ENCODE measurements at places on chromosomes 3 and 15.

GRCh38 chr3:171715155-171715554 is 95.1 kb downstream of the PLD1 start:
- DNase-seq: no peak

DNA sequence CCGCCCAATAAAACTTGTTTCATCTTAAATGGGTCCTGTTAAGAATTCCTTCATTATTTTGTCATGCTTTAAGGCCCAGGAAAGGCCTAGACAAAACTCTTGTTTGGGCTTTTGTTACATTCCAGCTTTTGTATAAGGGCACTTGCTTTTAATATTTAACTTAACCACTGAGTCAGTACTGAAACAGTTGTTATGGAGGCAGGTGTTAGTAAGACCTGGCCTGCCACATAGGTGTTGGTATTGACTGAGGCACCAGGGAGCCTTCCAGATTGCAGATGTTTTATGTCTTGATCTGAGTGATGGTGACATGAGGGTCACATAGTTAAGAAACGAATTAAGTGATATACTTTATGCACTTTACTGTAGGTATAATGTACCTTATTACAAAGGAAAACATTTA is 274.9 kb upstream of the TGFBR2 start:
- no peak for DNase-seq

DNA sequence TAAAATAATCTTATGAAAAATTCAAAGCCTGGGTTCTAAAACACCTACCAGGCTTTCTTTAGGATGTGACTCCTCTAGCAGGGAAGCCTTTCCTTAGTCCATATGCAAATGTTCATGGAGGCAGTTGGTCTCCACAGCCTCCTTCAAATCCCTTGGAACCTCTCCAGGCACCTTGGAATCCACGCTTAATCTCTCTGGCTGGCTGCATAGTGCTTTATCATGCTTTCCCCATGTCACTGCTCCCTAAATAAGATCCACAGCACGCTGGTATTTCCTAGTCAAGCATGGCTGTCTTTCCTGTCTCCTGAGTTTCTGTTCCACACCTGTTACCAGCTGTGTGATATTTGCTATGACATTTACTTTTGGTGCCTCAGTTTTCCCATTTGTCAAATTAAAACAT is 71.3 kb downstream of the CLSTN2 start:
- no peak for DNase-seq

GRCh38 chr3:10945683-10946287 is 46.8 kb upstream of the SLC6A1 start:
- DNase-seq: no peak

GRCh38 chr15:31364301-31365031 is 37.8 kb downstream of the KLF13 start:
- no peak for DNase-seq

- no peak for DNase-seq
These were observed 33.8 kb downstream of the CHDH start for GRCh38 chr3:53812434-53812833.

DNA sequence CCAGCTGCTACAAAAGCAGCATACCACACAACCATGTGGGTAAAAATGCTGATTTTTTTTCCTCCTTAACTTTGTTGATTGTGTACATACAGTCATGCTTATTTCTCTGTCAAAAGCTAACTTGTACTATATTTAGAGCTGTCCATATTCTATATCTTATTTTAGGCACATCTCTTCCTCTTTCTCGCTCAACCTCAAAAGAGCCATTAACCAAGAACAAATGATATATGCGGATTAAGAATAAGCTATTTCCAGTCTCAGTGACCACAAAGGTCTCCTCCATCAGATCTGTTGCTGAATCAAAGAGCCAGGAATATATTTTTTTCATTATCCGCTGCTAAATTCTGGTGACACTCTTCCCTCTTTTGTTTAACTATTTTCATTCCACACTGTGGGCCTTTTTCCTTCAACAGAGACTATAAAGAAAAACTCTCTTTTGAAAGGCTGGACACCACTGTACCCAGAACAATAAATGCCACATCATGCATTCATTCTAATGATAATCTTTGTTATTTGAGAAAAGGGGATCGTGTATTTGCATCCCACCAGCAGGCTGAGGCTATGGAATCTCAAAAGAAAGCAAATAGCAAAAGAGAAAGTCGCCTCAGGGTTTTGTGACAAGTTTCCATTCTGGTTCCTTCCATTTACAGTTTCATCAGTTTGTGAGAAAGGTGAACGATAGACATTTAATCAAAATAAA is 8.0 kb downstream of the TMEM212 start:
- DNase-seq: no peak

- DNase-seq: no peak
These were observed 28.7 kb downstream of the SST start for GRCh38 chr3:187641320-187642016.

DNA sequence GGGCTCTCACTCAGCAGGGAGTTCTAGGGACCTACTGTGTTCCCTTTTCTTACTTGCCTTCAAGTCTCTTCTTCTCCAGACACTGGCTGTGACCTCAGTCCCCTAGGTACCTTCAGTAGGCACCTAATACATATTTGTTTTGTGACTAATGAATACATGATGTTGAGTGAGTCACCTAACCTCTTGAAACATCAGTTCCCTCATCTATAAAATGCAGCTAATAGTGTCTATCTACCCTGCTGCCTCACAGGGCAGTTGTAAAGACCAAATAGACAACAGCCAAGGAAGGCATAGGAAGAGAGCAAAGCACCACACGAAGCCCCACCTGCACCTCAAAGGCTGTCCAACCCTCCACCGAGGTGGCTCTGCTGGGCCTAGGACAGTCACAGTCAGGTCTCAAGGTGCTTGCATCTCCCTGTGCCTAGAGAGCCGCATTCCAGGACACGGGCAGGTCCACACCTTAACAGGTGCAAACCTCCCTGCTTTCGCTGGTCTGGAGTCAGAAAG is 29.1 kb downstream of the DAPK2 start:
- no peak for DNase-seq

- DNase-seq: no peak
These were observed 133.8 kb downstream of the SPATA16 start for GRCh38 chr3:173007079-173007723.

DNA sequence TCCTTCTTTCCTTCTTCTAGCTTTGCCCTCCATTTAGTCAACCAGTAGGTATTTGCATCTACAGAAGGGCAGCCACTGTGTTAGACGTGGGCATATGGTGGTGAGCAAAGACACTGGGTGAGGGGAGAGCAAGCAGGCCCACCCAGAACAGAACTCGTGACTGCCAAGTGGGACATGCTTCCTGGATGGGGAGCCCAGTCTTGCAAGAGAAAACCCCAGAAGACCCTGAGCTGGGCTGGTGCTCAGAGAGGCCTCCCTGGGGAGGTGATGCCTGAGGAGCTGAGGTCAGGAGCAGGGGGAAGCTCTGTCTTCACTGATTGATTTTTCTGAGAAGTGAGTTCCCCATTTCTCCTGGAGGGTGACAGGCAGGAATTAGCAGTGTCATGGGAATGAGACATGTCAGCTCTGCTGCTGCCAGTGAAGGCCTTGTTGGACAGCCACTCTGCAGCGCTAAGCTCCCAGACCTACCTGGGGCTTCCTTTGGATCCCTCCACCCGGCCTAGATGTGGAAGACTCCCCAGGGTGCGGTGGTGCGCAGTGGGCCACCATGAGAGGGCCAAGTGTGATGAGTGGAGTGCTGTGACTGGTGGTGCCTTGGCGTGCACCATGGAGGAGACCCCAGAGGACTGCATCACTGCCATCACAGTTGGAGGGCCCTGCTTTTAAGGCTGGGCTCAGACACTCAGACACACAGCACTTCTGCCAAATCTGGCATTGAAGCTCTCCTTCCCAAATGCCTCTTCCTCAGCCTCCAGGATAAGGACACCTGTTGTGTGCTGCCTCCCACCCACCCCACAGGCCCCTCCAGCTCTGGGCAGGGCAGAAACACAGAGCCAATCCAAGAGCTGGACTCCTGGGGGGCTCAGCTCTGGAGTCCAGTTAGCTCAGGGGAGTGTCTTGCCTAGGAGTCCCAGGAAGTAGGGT is 40.0 kb upstream of the TOPBP1 start:
- no peak for DNase-seq

DNA sequence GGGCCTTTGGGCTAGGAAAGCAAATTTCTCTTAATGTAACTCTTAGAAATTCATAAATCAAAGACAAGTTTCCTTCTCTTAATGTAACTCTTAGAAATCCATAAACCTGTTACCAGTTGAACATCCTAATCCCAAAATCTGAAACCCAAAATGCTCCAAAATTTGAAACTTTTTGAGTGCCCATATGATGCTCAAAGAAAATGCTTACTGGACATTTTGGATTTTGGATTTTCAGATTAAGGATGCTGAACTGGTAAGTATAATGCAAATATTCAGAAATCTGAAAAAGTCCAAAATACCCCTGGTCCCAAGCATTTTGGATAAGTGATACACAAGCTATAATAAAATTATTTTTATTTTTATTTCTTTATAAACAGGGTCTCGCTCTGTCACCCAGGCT is 51.5 kb upstream of the ZBTB38 start:
- DNase-seq: no peak

DNA sequence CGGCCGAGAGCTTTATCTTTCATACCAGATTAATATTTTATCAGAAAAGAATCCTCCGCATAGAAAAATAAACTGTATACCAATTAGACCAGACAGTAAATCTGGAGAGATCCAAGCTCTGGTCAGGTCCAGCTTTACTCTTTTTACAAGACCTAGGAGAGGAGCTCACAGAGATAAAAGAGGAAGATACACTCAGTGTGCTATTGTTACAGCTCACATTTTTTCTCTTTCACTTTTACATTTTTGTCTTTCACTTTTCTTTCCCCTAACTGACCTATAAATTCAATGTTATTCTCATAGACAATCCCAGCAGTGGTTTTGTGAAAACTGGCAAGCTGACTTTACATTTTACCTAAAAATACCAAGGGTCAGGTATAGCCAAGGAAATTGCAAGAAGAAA is 55.8 kb downstream of the GUCA1C start:
- no peak for DNase-seq

DNA sequence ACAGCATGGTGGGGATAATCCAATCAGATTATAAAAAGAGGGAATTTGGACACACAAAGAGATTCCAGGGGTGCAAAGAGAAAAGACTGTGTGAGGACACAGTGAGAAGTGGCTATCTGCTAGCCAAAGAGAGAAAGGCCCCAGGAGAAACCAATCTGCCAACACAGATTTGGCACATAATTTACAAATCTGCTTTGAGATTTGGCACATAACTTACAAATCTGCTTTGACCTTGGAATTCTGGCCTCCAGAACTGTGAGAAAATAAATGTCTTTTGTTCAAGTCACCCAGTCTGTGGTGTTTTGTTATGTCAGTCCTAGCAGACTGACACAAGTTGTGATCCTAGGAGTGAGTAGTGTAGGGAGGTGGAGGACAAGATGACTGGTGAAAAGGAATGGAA is 3.5 kb upstream of the TM4SF18 start:
- no peak for DNase-seq

DNA sequence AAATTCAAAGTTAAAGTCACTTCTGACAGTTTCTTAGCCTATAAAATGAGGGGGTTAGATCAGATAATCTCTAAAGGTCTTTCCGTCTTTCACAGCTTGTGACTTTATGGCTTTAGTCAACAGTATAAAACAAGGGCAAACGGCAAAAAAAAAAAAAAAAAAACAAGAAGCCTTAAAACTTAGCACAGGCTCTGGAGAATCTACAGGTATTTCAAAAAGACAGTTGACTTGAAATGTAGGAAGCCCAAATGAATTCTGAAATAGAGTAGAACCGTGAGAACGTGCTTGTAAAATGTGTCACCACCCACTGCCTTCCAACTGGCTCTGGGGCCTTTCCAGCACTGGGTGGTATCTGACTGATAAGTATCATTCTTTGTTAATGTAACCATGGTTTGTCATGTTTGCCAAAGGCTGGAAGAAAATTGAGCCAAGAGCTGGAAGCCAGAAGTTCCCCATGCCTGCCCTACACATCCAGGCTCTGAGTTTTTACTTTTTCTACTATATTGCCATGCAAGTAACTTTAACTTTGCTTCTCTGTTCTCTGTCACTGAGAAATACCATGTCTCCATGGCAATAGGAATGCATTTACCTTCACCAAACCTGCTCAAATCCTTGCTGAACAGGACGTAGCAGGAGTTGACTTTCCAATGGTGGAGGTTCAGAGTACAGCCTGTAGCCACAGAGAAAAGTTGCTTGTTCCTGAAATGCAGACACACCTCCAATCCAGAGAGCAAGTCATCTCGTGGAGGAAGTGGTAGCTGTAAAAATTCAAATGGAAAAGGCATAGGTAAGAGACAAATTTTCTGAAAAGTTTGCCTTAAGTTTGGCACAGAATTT is 35.8 kb upstream of the THSD4 start:
- DNase-seq: no peak

GRCh38 chr3:9179826-9180763 is 69.4 kb downstream of the SRGAP3 start:
- DNase-seq: no peak

DNA sequence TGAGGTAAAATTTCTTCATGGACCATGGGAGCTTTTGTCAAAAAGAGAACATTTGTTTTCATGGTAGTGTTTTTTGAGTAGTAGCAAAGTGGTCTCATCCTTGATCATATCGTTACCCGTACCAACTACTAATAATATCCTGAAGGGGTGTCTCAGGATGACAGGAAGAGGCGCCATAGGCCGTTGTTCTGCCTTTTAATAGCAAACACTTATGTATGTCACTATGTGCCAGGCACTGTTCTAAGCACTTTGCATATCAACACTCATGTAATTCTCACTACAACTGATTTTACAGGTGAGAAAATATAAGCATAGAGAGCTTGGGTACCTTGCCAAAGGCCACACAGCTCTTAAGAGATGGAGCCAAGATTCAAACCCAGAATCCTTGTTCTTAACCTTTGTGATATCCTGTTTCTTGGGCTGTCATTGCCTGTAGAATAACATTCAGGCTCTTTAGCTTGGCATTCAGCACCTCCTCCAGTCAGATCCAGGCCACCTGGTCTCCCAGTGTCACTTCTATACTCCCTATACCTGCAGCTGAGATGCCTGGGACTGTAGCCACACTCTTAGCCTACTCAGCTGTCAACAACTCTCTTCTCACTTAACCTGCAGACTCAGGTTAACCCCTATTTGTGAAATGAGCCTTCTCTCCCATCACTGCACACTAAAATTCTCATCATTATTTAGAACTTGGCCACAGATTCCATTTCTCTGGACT is 113.7 kb downstream of the USP13 start:
- no peak for DNase-seq

- DNase-seq: no peak
These were observed 1.0 kb upstream of the CD200R1L start for GRCh38 chr3:112847692-112848091.

GRCh38 chr3:189467451-189467850 is 163.7 kb upstream of the TP63 start:
- no peak for DNase-seq

- DNase-seq: no peak
These were observed 30.0 kb upstream of the SLC41A3 start for GRCh38 chr3:126113733-126114442.
